ENCODE measurements at places on chromosomes 2 and 18.

GRCh38 chr2:170084820-170085491, 93.0 kb upstream of the MYO3B start:
- no peak for DNase-seq

DNA sequence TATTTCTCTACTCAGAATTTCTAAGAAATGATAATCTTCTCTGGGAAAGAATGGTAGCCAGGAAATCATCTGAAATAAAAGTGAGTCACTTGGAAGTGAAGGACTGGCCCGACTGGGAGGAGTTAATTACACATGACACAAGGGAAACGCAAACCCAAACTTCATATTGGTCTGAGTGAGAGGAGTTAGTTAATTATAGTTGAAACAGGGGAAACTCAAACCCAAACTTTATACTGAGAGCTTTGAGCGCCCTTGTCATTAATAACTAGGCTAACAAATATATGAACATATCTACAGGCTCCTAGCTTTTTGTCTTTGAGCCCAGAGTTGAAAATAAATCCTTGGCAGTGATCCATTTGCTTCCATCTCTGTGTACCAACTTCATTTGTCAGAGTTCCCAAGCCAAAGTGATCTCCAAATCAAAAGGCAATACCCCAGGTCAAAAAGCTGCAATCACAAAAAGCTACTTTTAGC, 187.8 kb upstream of the COL3A1 start:
- DNase-seq: no peak

- DNase-seq: no peak
Observed at GRCh38 chr2:147662221-147662620, 182.6 kb upstream of the ACVR2A start.

- DNase-seq: no peak
Observed at GRCh38 chr18:36903215-36903928, 74.4 kb downstream of the KIAA1328 start.

DNA sequence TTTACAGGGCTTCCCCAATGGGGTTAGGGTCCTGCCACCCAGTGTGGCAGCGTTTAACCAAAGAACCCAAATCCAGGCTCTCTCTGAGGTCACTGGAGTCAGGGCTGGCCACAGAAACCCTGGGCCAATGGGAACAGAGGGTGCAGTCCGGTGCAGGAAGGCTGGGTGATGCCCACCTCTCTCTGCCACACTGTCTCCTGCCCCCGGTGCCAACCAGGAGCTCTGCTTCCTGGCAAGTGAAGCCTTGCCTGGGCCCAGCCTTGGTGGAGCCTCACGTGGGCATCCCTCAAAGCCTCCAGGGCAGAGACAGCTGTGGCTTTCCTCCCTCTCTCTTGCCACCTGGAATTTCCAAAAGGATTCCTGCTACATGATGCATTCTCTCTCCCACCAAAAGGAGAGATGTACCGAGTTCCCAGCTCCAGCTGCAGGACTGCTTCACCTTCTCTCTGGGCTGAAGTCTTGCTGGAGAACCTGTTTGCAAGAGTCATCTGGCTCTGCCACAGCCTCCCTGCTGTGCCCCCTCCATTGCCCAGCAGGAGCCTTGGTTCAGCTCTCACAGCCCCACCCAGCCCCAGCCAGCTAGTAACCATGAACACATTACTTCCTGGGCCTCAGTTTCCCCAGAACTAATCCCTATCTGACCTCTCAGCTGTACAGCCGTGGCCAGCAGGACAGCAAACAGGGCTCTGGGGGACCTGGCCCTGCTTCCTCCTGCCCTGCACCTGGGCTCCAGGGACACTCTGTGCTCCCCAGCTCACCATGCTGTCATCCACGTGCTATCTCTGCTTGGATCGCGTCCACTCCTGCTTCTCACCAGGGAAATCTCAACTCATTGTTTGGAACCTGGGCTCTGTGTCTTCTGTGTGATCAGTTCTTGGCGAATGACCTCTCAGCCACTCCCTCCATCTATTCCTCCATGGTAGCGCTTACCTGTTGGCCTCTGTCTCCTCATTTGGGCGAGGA, 43.4 kb downstream of the KCNF1 start:
- no peak for DNase-seq

DNA sequence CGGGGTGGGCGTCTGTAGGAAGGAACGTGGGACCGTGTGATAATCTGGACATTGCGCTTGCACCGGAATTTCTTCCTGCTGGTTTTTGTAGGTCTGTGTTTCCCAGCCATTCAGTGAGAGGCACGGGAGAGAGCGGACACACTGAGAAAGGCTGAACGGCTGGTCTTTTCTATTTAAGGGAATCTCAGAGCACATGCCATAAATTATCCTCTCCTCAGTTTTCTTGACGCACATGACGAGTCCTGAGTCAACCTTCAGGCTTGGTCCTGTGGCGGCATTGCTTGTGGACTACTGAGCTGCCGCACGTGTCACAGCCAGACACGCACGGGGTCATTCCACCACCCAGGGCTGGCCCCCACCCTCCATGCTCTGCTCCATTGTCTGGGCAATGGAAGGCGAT, 519.3 kb upstream of the ID2 start:
- DNase-seq: no peak

- DNase-seq: no peak
Observed at GRCh38 chr18:51149670-51150069, 47.8 kb downstream of the MEX3C start.

DNA sequence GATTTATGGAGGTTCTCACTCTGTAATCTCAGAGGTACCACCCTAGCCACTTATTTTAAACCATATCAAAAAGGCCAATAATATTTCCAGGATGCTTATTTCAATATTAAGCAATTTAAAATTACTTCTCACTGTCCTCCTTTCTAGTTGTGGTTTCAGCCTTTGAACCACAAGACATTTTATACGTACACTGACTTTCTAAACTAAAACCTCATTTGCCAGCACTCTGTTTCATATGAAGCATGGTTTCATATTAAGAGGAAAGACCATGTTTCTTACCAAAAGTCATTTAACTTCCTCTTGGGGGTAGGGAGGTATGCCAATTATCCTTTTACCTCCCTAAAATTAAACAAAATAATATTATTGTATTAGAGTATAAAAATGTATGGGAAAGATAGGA, 399.8 kb downstream of the CDH7 start:
- DNase-seq: no peak

- no peak for DNase-seq
Observed at GRCh38 chr2:128601298-128602037, 282.8 kb upstream of the HS6ST1 start.

DNA sequence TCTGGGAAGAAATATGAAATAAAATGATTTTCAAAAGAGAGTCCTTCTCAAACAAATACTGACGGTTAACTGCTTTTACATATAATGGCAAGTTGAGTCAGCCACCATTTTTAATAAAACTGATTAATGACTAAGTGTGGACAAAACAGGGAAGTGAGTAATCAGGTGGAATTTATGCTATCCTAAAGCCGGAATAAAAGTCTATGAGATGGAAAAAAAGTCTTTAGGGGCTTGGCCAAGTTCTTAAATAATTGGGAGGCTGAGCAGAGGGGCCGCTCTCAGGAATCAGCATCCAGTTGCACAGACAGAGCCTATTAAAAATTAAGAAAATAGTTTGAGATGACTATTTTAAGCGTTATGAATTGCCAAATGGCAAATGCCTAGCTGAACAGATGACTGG, 58.6 kb upstream of the AFF3 start:
- DNase-seq: no peak

DNA sequence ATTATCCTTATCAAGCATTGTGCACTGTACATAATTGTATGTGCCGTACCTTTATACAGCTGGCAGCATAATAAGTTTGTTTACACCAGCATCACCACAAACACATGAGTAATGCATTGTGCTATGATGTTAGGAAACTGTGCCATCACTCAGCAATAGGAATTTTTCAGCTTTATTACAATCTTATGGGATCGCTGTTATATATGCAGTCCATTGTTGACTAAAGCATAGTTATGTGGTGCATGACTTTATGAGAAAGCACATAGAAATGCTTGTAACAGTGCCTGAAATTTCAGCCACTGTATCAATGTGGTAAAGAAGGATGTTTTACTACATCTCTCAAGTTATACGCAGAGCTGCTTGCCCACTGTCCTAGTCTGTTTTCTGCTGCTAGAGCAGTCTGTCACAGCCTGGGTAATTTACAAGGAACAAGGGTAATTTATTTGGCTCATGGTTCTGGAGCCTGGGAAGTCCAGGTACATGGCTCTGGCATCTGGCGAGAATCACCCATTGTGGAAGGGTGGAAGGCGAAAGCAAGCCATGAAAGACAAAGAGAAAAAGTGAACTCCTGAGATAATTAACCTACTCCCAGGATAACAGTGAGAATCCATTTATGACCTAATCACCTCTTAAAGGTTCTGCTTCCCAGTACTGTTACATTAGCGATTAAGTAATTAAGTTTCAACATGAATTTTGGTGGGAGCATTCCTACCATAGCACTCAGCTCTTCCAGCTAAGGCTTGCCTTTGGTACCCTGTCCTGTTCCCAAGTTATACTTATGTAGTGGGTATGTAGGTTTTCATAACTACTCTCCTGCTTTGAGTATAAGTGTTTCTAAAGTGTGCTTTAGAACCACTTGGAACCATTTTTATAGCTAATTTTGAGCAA, 4.6 kb downstream of the MAP3K20 start:
- DNase-seq: no peak

- DNase-seq: no peak
Observed at GRCh38 chr18:31410716-31411483, 34.3 kb downstream of the DSG4 start.

GRCh38 chr2:167933097-167933814, 314.1 kb downstream of the STK39 start:
- DNase-seq: no peak

DNA sequence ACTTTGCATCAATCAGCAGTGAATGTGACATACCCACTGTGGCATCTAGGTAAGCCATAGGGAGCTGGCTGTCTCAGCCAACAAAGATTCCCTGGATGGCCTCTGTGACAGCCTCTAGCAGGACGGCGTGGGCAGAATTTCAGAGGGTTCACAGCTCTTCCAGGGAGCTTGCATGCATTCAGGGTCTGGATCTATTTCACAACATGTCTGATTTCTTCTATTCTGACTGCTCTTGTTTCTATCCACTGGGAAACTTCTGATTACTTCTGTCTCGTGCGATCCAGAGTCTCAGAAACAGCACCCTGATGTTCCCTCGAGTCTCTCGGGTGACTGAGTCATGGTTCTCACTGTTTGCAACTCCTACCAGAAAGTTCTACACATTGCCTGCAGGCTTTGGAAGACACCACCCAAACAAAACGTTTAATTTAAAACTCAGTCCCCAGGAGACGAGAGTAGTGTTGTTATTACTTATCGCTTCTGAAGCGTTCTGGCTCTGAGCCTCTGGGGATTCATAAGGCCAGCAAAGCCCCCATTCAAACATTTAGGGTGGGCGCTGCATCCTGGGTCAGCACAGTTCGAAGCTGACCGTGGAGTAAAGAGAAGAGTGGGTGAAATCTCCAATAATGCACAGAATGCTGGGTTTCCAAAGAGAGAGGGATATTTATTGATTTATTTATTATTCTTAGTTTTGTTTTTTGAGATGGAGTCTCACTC, 41.9 kb upstream of the ODC1 start:
- no peak for DNase-seq

DNA sequence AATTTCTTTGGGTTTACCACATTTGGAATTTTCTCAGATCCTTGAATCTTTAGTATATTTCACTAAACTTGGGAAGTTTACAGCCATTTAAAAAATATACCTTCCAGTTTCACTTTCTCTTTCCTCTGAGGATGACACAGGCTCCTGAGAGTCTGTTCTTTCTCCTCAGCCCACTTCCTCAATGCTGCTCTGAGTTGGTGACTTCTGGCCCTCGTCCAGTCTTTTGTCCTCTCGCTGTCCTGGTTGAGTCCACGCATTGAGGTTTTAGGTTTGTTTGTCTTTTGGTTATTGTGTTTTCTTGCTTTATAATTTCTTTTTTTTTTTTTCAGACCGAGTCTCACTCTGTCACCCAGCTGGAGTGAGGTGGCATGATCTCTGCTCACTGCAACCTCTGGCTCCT, 40.7 kb upstream of the GALR1 start:
- no peak for DNase-seq

DNA sequence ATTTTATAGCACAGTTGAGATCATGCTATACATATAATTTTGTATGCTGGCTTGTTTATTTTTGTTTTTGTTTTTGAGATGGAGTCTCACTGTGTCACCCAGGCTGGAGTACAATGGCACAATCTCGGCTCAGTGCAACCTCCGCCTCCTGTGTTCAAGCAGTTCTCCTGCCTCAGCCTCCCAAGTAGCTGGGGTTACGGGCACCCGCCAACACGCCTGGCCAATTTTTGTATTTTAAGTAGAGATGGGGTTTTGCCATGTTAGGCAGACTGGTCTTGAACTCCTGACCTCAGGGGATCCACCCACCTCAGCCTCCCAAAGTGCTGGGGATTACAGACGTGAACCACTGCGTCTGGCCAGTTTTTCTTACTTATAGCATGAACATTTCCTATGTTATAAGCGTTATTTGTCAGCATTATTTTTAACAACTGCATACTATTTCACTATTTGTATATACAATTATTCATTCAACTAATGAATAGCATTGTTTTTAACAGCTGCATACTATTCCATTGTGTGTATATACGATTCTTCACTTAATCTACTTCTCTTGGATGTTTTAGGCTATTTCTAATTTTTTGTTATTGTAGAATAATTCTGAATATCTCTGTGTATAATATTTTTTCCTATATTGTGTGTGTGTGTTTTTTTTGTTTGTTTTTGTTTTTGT, 3.5 kb downstream of the EHD3 start:
- DNase-seq: no peak

GRCh38 chr2:151664520-151664919, 69.8 kb downstream of the NEB start:
- DNase-seq: no peak

DNA sequence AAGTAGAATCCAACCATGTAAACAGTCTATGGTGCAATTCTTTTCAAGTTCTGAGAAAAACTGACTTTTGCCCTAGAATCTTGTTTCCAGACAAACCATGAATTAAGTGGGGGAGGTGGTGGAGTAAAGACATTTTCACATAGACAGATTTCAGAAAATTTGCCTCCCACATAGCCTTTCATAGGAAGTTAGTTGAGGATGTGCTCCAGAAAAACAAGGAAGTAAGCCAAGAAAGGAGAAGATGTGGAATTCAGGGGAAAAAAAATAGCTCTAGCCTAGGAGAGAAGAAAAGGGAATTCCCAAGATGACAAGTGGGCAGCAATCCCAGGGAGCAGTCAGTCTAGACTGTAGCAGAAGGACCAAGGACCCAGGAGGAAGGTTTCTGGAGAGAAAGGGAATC, 17.4 kb downstream of the RUFY4 start:
- DNase-seq: no peak

GRCh38 chr2:1718339-1719220, 25.7 kb downstream of the PXDN start:
- no peak for DNase-seq

GRCh38 chr2:145094370-145094769, 574.5 kb upstream of the ZEB2 start:
- no peak for DNase-seq

Data from prostate gland (tissue), 2 donors.